Hepatic stellate cell (primary cell): ENCODE measurements at places on chromosomes 1 and 21.

- DNase-seq, result no peak
Measured at GRCh38 chr1:12754738-12755137, 8.7 kb downstream of the CFAP107 start.

DNA sequence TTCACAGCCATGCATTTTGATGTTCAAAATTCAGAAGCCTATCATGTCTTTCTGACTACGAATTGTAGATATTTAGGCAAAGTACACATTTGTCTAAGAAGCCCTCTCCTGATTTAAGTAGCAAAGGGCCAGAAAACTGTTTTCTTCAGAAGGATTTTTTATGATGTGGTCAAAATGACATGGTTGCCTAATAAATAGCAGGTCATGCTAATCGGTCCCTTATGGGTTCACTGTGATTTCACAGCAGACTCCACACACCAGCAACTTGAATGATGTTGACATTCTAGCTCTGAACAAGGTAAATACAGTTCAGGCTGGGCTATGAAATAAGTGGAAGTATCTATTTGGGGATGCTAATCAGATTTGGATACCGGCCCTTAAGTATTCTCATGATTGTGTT is 178.7 kb upstream of the DPYD start:
- no peak for DNase-seq

- DNase-seq, result no peak
Measured at GRCh38 chr1:212979340-212980122, 29.2 kb downstream of the VASH2 start.

GRCh38 chr21:45739218-45740087 is 95.9 kb downstream of the PCBP3 start:
- DNase-seq, result no peak

DNA sequence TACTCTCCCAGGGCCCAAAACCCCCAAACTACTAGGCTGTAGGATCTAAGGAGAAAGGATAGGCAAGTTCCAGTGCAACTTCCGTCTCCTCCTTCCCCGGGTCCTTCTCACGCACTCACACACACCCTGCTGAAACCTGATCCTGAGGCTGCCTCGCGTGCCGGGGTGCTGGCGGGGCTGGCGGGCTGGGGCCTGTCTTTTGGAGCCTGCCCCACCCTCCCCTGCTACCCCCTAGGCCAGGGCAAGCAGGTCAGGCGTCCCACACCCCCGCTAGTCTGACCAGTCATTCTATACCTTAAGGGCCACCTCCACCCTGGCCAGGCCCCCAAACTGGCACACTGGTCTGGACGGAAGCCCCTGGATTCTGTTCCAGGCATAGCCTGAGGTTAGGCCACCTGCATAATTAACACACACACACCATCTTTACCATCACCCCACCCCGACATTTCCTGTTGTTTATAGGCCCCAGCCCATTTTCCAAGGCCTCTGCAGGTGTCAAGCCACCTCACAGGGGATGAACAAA is 48.3 kb upstream of the ARTN start:
- no peak for DNase-seq
